ENCODE measurements at places on chromosomes 6 and 20.

DNA sequence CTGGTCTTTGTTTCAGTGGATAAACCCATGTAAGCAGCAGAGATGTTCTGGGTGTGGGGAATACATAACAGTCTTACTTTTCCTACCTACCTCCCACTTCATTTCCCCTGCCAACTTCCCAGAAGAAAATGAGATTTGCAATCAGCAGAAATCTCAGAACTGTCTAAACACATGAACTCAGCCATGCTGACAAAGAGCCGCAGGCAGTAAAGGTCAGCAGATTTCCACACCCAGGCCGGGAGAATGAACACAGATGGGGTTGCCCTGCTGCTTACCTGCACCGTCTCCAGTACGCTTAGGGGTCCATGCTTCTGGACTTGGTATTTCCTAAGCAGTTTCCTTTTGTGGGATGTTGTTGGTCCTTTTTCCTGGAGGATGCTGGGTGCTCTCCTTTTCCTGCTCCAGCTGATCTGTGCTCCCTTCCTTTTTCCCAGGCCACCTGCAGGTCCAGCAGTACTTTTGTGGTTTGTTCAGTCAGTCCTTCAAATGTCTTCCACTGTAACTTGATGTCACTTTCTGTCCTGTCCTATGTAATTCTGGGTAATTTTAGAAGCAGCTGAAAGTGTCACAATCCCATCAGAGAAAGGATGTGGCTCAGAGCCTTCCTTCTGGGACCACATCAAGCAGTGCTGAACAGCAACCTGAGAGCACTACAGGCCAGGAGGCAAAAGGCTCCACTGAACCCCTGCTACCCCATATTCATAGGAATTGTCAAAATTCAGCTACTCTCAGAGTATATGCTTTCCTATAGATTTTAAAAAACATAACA lies 129.0 kb downstream of the CEP57L1 start:
- DNase-seq: no peak

- no peak for DNase-seq
Measured at GRCh38 chr6:71368284-71368683, 79.7 kb downstream of the OGFRL1 start.

- no peak for DNase-seq
Measured at GRCh38 chr6:63609231-63609630, 26.4 kb upstream of the PHF3 start.

- DNase-seq: no peak
Measured at GRCh38 chr20:15949391-15949790, 623.9 kb downstream of the KIF16B start.

DNA sequence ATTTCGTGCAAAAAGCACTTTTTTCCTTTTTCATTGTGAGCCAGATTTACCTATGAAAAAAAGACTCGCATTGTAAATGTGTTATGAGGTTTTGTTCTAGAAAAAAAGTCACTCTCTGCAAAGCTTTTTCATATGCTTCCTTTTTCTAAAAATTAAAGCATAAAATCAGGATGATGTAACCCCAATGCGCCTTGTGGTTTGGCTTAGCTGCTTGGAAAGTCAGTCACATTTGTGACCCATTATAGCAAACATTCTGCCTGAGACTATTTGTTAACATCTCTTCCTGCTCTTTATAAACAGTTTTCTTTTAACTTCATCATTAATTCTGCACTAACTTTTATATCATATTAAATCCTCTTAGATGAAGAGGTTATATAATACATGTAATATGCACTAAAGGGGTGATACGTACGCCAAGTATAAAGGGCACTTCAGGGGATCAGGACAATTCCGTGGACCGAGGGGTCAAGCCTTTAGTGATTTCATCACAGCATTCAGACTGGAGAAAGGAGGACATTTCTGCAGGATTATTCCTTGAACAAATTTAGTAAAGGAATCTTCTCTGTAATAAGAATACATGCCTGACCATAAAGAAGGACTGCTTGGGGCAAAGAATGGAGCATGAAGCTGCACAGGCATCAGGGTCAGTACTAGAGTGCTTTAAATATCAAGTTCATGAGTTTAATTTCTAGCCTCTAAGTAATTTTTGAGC lies 48.1 kb upstream of the SMLR1 start:
- no peak for DNase-seq

- no peak for DNase-seq
Measured at GRCh38 chr20:18729231-18729825, 84.3 kb upstream of the SCP2D1 start.
